Activated naive CD8-positive, alpha-beta T cell treated with anti-CD3 and anti-CD28 coated beads, Interleukin-2, amount 50 U/mL, for 24 hours (primary cell): ENCODE measurements at places on chromosomes 16 and 17.

GRCh38 chr17:5701381-5701780 lies 117.1 kb upstream of the NLRP1 start:
- no peak for DNase-seq

DNA sequence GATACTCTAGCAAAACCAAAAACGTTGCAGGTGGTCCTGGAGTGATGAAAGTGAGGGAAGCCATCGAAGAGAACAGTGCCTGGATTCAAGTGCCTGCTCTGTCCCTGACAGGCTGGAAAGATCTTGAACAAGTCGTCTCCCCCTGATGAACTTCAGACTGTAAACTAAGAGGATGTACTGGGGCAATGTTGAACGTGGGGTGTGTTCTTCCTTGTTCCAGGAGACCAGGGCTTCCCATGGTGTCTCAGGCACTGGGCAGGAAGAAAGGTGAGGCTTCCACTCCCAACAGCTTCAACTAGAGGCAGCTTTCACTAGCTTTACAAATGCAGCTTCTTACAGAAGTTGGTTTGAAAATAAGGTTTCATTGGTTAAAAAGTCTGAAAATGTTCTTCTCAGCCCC lies 21.4 kb upstream of the NF1 start:
- DNase-seq: no peak

- no peak for DNase-seq
Measured at GRCh38 chr17:31834448-31834847, 24.6 kb downstream of the COPRS start.

- DNase-seq: no peak
Measured at GRCh38 chr16:53840456-53840855, 136.5 kb downstream of the FTO start.
